Calu3 (cell line): ENCODE measurements at places on chromosomes 5 and 9. TPM values are rescaled to one million over a fixed set of nuclear protein-coding genes. Genes with fewer than 3 reads are reported as not detected.

Gene ZNF883
- 2.0 and 2.2 TPM in 2 replicates for total RNA-seq

Gene ARHGEF28
- 79.3 and 92.0 TPM in 2 replicates for total RNA-seq

Gene IL12B
- total RNA-seq: not detected in 2 replicates

Gene F2R
- 13.6 and 14.4 TPM in 2 replicates for total RNA-seq

Gene CLIC3
- total RNA-seq: 0.35 and 0.91 TPM in 2 replicates

Gene FAM200C
- 6.5 and 7.5 TPM in 2 replicates for total RNA-seq

Gene CYLC2
- not detected in 2 replicates for total RNA-seq

GRCh38 chr9:124285903-124286291 is 28.1 kb downstream of the NEK6 start:
- peak overlapping the region; percentile 16 for H3K27ac ChIP-seq
- H3K4me1 ChIP-seq: peaks cover 24% of the 10 kb centered on the region
- DNase-seq: peak; percentile 49
- no peaks in the 10 kb centered on the region for H3K27me3 ChIP-seq

- peak overlapping the region; percentile 88 for H3K27ac ChIP-seq
- no peaks in the 10 kb centered on the region for H3K36me3 ChIP-seq
- peak overlapping the region; percentile 6 for H3K4me3 ChIP-seq
- H3K4me1 ChIP-seq: peaks cover 25% of the 10 kb centered on the region
- DNase-seq: peak; percentile 33
Measured at GRCh38 chr5:82406205-82406773, 128.1 kb upstream of the RPS23 start.

GRCh38 chr5:98907951-98908350 is 20.9 kb downstream of the CHD1 start:
- H3K4me3 ChIP-seq: no peak overlapping the region
- no peak for DNase-seq
- peaks cover 67% of the 10 kb centered on the region for H3K4me1 ChIP-seq
- no peaks in the 10 kb centered on the region for H3K27me3 ChIP-seq
- peaks cover 31% of the 10 kb centered on the region for H3K36me3 ChIP-seq
- H3K27ac ChIP-seq: peak overlapping the region; percentile 57

DNA sequence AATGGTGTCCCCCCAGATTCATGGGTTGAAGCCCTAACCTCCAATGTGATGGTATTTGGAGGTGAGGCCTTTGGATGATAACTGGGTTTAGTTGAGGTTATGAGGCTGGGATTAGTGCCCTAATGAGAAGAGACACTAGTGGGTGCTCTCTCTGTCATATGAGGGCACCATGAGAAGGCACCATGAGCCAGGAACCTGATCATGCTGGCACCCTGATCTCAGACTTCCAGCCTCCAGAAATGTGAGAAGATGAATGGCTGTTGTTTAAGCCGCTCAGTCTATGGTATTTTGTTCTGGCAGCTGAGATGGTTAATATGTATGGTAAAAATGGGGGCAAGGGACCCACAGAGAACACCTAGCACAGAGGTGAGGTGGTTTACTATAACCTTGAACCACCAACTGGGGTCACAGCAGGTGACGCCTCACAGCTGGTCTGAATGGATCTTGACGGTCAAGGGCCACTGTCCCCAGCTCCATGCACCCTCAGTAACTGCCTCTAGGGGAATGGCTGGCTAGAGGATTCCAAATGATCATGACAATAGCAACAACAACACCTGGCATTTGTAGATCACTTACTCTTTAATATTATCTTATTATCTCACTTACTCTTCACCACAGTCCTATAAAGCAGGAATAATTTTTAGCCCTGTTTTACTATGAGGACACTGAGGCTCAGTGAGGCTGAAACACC is 57.1 kb downstream of the FOXI1 start:
- H3K4me1 ChIP-seq: no peaks in the 10 kb centered on the region
- no peak overlapping the region for H3K27ac ChIP-seq
- no peak overlapping the region for H3K4me3 ChIP-seq

DNA sequence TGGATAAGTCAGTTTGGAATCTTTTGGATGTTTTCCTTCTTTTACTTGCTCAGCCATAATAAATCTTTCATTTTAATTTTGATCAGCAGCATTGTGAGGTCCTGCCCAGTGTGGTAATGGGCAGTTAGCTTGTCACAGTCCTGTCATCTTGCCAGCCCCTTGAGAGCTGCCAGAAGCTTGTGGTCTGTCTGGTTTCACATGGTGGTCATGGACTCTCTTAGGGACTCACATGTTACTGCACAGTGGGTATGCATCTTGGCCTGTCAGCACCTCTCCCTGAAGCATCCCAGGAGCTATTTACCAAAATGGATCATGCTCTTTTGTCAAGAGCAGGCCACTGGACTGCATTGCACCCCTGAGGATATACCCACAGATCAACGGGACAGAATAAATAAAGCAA is 60.3 kb downstream of the DAPK1 start:
- DNase-seq: no peak
- H3K27me3 ChIP-seq: no peaks in the 10 kb centered on the region
- H3K36me3 ChIP-seq: peaks cover 20% of the 10 kb centered on the region
- peaks cover 38% of the 10 kb centered on the region for H3K4me1 ChIP-seq
- no peak overlapping the region for H3K4me3 ChIP-seq

DNA sequence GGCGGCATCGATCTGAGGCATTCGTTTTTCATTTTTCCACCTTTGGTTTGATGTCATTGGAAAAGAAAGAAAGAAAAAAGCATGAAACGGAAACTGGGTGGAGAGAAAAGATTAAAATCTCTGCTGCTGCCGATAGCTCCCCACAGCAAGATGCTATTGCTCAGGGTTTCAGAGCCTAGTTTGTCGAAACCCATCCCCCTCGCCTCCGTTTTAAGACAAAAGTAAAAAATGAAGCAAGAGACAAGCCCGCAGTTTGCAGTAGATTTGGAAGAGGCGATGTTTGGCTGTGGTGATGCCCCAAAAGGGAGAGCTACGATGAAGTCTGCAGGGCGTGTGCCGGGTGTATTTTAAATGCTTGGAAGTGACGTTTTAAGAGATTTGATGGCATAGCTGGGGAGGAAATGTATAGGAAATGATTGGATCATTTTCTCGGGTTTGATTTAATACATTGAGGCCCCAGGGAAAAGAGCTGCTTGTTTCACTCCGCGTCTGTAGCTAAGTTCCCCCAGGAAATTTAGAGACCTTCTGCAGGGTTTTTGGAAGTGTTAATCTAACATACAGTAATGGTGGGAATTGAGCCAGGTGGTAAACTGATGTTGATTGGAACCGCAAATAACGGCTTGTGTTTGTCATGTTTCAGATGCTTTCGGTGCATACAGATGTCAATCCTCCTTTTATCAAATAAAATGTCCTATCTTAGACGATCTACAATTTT is 909 bp downstream of the NDFIP1 start:
- no peak for DNase-seq
- H3K27me3 ChIP-seq: no peaks in the 10 kb centered on the region
- peaks cover 26% of the 10 kb centered on the region for H3K4me1 ChIP-seq
- H3K4me3 ChIP-seq: peak overlapping the region; percentile 95
- H3K27ac ChIP-seq: peak overlapping the region; percentile 76
- peaks cover 25% of the 10 kb centered on the region for H3K36me3 ChIP-seq

GRCh38 chr5:29218138-29218537 is 1975.3 kb upstream of the CDH6 start:
- no peak for DNase-seq
- no peak overlapping the region for H3K27ac ChIP-seq

GRCh38 chr5:88085462-88085861 is 183.2 kb downstream of the TMEM161B start:
- no peaks in the 10 kb centered on the region for H3K36me3 ChIP-seq
- H3K4me1 ChIP-seq: no peaks in the 10 kb centered on the region
- DNase-seq: no peak

GRCh38 chr9:113646946-113647914 is 183.7 kb downstream of the RGS3 start:
- no peaks in the 10 kb centered on the region for H3K4me1 ChIP-seq
- no peaks in the 10 kb centered on the region for H3K36me3 ChIP-seq
- H3K4me3 ChIP-seq: no peak overlapping the region
- no peak for DNase-seq

- no peak overlapping the region for H3K4me3 ChIP-seq
- H3K4me1 ChIP-seq: peaks cover 18% of the 10 kb centered on the region
- no peak overlapping the region for H3K27ac ChIP-seq
Measured at GRCh38 chr5:170522211-170523141, 18.7 kb downstream of the KCNIP1 start.

DNA sequence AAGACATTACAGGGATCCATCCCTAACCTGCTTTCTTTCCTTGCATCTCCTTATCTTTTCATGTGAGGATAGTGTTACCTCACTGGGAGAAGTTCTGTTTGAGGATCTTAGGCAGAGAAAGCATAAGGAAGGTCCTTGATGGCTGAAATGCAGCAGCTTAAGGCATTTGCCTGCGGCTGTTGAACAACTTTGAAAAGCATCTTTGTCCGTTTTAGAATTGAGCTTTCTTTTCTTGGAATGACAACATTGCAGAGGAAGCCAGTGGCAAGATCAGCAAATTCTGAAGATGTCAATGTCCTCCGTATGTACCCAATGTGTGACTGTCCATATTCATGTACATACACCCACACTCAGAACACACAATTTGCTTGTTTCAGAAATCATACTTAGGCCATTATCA is 436.2 kb downstream of the GABRG2 start:
- H3K36me3 ChIP-seq: no peaks in the 10 kb centered on the region
- H3K4me3 ChIP-seq: no peak overlapping the region
- no peak overlapping the region for H3K27ac ChIP-seq
- no peaks in the 10 kb centered on the region for H3K27me3 ChIP-seq
- no peaks in the 10 kb centered on the region for H3K4me1 ChIP-seq
- DNase-seq: no peak

- H3K27ac ChIP-seq: no peak overlapping the region
- H3K36me3 ChIP-seq: no peaks in the 10 kb centered on the region
Measured at GRCh38 chr5:171596391-171596878, 177.0 kb downstream of the FGF18 start.

DNA sequence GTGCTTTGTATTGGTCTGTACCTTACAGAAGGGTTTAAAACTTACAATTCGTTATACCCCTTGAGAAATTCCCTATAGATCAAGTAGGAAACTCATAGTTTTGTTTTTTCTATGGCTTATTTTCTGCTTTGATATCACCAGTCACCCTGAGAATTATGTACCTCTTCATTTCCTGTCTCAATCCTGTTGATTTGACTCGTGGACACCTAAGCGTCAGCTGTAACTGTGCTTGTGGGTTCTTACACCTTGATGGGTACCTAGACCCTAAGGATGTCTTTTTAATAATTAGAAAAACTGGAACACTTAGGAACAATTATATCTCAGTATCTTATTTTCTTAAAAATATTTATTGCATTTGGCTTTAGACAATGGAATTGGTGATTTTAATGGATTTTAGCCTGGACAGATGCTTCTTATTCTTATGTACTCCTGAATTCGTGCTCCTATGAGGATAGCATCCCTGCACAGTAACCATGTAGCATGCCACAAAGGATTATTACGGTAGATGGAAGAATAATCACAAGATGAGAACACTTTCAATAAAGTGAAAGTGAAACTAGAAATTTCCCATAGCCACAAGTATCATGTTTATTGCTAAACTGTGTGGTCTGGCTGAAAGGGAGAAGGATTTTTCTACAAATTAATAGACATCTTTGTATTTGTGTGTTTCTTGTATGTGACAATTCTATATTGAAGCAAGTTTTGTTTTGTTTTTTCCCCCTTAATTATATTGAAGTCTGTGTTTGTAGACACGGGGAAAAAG is 1920.3 kb upstream of the WWC1 start:
- H3K36me3 ChIP-seq: no peaks in the 10 kb centered on the region
- peaks cover 7% of the 10 kb centered on the region for H3K4me1 ChIP-seq
- H3K27me3 ChIP-seq: no peaks in the 10 kb centered on the region
- peak overlapping the region; percentile 63 for H3K4me3 ChIP-seq
- no peak for DNase-seq

- no peak for DNase-seq
- H3K4me3 ChIP-seq: no peak overlapping the region
- no peaks in the 10 kb centered on the region for H3K27me3 ChIP-seq
- no peak overlapping the region for H3K27ac ChIP-seq
- no peaks in the 10 kb centered on the region for H3K36me3 ChIP-seq
- H3K4me1 ChIP-seq: no peaks in the 10 kb centered on the region
Measured at GRCh38 chr5:88932541-88932940, 49.6 kb upstream of the MEF2C start.

DNA sequence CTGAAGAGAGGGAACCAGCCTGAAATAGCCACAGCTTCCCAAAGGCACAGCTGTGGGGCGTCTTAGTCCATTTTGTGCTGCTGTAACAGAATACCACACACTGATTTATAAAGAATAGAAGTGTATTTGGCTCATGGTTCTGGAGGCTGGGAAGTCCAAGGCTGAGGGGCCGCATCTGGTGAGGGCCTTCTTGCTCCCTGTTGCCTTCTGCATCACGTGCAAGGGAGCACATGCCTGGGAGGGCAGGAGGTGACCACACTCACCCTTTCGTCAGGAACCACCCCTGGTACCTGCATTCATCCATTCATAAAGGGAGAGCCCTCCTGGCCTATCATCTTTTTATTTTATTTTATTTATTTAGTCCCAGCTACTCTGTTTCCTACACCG is 10.4 kb downstream of the PLPP7 start:
- no peaks in the 10 kb centered on the region for H3K36me3 ChIP-seq
- H3K4me3 ChIP-seq: no peak overlapping the region
- H3K27me3 ChIP-seq: peaks cover 22% of the 10 kb centered on the region
- DNase-seq: no peak
- no peak overlapping the region for H3K27ac ChIP-seq

DNA sequence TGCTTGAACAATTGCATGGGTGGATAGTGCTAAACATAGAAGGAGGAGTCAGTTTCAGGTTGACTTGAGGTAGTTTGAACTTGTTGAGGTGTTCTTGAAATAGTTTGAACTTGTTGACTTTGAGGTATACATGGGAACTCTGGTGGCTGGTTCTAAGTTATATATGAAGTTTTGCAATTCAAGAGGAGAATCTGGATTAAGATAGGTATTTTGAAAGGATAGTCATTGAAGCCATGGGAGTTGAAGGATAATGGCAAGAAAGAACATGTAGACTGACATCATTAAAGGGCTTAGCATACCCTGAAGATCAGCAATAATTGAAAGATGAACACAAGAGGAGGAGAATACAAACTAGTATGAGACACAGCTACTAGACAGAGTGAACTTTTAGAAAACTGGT is 181.9 kb upstream of the MRPS30 start:
- H3K36me3 ChIP-seq: no peaks in the 10 kb centered on the region
- H3K4me3 ChIP-seq: no peak overlapping the region
- no peaks in the 10 kb centered on the region for H3K27me3 ChIP-seq
- H3K27ac ChIP-seq: no peak overlapping the region
- no peak for DNase-seq
- H3K4me1 ChIP-seq: no peaks in the 10 kb centered on the region

GRCh38 chr5:150208187-150209098 is 18.6 kb downstream of the SLC6A7 start:
- peak overlapping the region; percentile 35 for H3K27ac ChIP-seq
- peak overlapping the region; percentile 38 for H3K4me3 ChIP-seq
- H3K27me3 ChIP-seq: peaks cover 41% of the 10 kb centered on the region
